ENCODE measurements at places on chromosomes 16 and 17.

GRCh38 chr17:27315322-27315721 is 21.4 kb downstream of the WSB1 start:
- peak overlapping the region; percentile 83 for H3K27ac ChIP-seq
- H3K4me3 ChIP-seq: no peak overlapping the region

DNA sequence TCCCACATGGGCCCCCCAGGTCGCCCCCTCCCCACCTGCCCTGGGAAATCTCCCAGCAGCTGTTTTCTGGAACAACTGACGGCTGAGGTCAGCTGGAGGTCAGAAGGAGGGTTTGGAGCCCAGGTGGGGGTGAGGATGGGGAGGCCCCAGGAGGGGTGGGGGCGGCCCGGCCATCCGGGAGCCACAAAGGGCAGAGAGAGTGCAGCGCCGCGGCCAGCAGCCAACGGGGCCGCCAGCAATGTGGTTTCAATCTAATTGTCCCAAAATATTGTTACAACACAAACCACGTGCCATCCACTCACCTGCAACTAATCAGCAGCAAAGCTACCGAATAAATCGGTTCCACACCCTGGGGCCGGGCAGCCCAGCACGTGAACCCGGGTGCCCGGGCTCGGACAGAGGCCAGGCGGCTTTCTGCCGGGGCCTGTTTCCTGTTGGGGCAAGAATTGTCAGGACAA is 28.3 kb upstream of the SLC38A10 start:
- DNase-seq: no peak
- peaks cover 3% of the 10 kb centered on the region for H3K27me3 ChIP-seq
- H3K4me3 ChIP-seq: no peak overlapping the region
- H3K27ac ChIP-seq: no peak overlapping the region
- peaks cover 7% of the 10 kb centered on the region for H3K4me1 ChIP-seq

- DNase-seq: no peak
- H3K27me3 ChIP-seq: no peaks in the 10 kb centered on the region
- H3K4me1 ChIP-seq: peaks cover 31% of the 10 kb centered on the region
- H3K4me3 ChIP-seq: no peak overlapping the region
Measured at GRCh38 chr16:68242085-68242484, 3.1 kb upstream of the PLA2G15 start.

GRCh38 chr16:24955975-24956731 is 59.0 kb downstream of the ARHGAP17 start:
- no peak overlapping the region for H3K4me3 ChIP-seq
- no peak overlapping the region for H3K27ac ChIP-seq
- H3K36me3 ChIP-seq: peaks cover 94% of the 10 kb centered on the region
- no peaks in the 10 kb centered on the region for H3K4me1 ChIP-seq
- no peaks in the 10 kb centered on the region for H3K27me3 ChIP-seq

GRCh38 chr17:76397687-76398522 is 13.5 kb downstream of the SPHK1 start:
- peak; percentile 82 for DNase-seq
- H3K4me3 ChIP-seq: no peak overlapping the region
- no peak overlapping the region for H3K27ac ChIP-seq
- H3K36me3 ChIP-seq: peaks cover 76% of the 10 kb centered on the region

DNA sequence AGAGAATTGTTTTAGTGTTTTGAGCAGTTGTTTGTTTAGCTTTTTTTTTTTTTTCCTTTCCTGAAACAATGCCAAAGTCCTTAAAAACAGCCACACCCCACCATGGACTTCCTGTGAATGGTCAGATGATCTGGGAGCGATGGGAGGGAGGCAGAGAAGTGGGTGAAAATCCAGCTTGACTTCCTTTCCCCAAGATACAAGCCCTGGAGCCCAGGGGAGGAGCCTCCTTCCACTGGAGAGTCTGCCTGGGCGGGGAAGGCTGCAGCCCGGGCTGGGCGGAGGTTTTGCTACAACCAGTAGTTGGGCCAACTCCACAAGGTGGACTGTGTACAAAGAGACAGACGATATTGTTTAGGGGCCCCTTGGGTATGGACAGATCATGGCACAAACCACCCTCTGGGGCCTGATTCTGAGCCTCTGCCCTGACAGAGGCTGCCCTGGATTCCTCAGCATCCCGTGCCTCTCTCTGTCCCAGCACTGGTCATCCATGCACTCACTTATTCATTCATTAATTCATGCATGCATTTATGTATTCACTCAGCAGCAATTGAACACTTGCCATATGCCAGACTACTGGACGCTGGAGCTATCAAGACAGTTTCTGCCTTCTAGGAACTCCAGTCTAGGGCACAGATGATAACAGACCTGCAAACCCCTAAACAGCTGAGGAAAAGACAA is 29.8 kb downstream of the WSB1 start:
- peak; percentile 62 for DNase-seq
- H3K27me3 ChIP-seq: no peaks in the 10 kb centered on the region
- peaks cover 4% of the 10 kb centered on the region for H3K36me3 ChIP-seq
- H3K4me3 ChIP-seq: no peak overlapping the region

DNA sequence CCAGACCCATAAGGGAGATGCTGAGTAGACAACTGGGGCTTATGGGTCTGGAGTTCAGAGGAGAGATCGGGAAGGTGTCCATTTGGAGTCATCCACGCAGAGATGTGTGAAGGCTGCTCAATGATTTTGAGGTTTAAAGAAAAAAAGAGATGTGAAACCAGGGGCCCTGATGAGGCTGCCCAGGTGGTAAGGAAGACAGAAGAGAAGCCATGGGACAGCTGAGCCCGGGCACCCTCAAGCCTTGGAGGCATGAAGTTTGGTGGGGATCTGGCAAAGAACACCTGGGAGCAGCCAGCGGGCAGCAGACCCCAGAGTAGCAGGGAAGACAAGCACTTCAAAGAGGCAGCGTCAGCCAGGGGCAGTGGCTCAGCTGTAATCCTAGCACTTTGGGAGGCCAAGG is 20.8 kb upstream of the MYO15B start:
- no peak overlapping the region for H3K4me3 ChIP-seq
- no peak overlapping the region for H3K27ac ChIP-seq
- peaks cover 13% of the 10 kb centered on the region for H3K36me3 ChIP-seq
- no peak for DNase-seq

DNA sequence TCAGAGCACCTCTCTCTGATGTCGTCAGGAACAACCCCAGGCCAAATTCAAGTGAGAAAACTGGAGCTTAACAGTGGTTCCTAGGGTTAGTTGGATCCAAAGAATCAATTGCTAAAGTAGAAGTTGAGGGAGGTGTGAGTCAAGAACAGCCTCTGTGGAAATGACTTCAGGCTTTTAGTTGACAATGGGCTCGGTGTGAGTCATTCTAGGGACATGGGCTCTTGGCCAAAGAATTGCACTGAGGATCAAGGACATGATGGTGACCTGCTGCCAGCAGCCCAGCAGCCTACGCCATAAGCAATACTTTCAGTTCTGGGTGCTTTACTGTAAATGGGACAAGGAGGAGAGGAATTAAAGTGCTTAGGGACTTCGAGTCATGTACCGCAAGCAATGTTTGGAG is 32.1 kb upstream of the SMURF2 start:
- peaks cover 2% of the 10 kb centered on the region for H3K4me1 ChIP-seq
- H3K36me3 ChIP-seq: no peaks in the 10 kb centered on the region
- no peaks in the 10 kb centered on the region for H3K27me3 ChIP-seq
- peak; percentile 94 for DNase-seq

DNA sequence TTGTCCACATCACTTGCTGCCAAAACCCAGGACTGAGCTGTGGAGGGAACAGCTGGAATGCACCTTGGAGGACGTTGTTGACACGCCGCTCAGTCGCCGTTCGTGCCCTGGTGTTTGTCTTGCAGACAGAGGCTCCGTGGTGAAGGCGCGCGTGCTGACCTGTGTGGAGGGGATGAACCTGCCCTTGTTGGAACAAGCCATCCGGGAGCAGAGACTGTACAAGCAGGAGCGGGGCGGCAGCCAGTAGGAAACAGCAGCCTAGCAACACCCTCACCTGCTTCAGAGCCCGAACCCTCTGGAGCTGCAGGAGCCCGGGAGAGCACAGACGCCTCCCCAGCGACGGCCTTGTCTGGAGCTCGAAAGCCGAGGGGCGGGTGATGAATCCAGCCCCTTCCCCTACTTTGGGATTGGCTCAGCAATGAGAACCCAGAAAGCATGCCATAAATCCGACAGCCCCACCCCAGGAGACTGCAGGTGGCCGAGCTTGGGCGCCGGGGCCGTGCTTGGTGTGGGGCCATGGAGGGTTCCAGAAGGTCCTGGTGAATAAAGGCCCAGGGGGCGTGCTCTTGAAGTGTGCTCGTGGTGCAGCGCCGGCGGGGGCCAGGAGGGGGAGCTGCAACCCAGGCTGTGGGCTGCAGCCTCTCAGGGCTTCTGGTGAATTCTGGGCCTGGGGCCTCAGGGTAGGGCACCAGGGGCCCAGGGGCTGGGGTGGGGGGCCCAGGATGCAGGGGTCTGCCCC is 470 bp upstream of the CDK3 start:
- no peak overlapping the region for H3K4me3 ChIP-seq
- DNase-seq: peak; percentile 34
- H3K27me3 ChIP-seq: no peaks in the 10 kb centered on the region
- peaks cover 17% of the 10 kb centered on the region for H3K4me1 ChIP-seq
- no peak overlapping the region for H3K27ac ChIP-seq

GRCh38 chr17:6348891-6349290 is 86.0 kb downstream of the AIPL1 start:
- H3K27me3 ChIP-seq: no peaks in the 10 kb centered on the region
- DNase-seq: no peak
- no peak overlapping the region for H3K4me3 ChIP-seq
- H3K27ac ChIP-seq: no peak overlapping the region

DNA sequence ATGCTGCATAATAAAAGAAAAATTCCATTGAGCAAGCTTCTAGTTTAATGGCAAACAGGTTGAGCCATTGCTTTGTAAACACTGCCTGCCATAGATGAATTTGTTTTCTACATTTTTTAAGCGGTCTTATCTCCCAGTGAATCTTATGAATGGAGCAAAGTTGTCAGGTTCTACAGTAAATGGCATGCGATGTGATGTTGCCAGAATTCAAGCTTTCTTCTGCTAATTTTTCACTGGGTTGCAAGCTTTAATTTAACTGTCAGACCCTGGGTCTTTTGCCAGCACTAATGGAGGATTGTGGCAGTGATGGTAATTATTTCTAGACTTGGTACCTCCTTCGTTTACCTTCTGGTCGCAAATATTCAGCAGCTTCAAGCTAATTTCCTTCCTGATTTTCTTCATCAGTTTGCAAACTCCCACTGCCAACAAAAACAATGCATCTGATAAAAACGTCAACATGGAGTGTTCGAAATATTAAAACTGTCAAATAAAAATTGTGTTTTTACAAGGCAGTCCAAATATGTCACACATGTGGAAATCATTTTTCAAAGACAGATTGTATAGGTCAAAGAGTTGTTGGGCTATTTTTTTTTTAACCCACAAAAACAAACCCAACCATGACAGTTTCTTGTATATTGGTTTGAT is 274.2 kb upstream of the ERCC4 start:
- no peak overlapping the region for H3K4me3 ChIP-seq
- H3K36me3 ChIP-seq: no peaks in the 10 kb centered on the region
- DNase-seq: no peak
- H3K4me1 ChIP-seq: no peaks in the 10 kb centered on the region
- no peak overlapping the region for H3K27ac ChIP-seq

- H3K4me1 ChIP-seq: no peaks in the 10 kb centered on the region
- no peaks in the 10 kb centered on the region for H3K27me3 ChIP-seq
- no peak overlapping the region for H3K27ac ChIP-seq
- no peak overlapping the region for H3K4me3 ChIP-seq
Measured at GRCh38 chr16:78364556-78364880, 265.1 kb downstream of the WWOX start.

- no peaks in the 10 kb centered on the region for H3K36me3 ChIP-seq
- no peak within 1 kb of the TSS for H3K4me3 ChIP-seq
- no peak for DNase-seq
- H3K27ac ChIP-seq: no peak within 1 kb of the TSS
Measured at GRCh38 chr16:27066668-27067537, at the start of gene C16orf82. C16orf82 (plus strand) TSS chr16:27066927.

GRCh38 chr17:2691965-2692780 is 19.4 kb downstream of the CLUH start:
- no peaks in the 10 kb centered on the region for H3K27me3 ChIP-seq
- peaks cover 14% of the 10 kb centered on the region for H3K4me1 ChIP-seq
- peaks cover 34% of the 10 kb centered on the region for H3K36me3 ChIP-seq
- no peak for DNase-seq
- H3K27ac ChIP-seq: no peak overlapping the region

DNA sequence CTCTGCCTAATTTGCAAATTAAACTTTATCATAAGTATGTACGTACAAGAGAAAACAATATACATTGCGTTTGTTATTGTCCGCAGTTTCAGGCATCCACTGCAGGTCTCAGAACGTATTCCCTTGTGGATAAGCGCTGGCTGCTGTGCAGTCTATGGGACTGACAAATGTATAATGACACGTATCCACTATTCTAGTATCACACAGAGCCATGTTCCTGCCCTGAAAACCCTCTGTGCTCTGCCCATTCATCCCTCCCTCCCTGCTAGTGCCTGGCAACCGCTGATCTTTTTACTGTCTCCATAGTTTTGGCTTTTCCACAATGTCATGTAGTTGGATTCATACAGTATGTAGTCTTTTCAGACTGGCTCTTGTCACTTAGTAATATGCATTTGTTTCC is 179.4 kb downstream of the MAF start:
- no peak overlapping the region for H3K27ac ChIP-seq
- no peaks in the 10 kb centered on the region for H3K4me1 ChIP-seq
- DNase-seq: no peak
- no peaks in the 10 kb centered on the region for H3K36me3 ChIP-seq
- no peaks in the 10 kb centered on the region for H3K27me3 ChIP-seq
- H3K4me3 ChIP-seq: no peak overlapping the region

DNA sequence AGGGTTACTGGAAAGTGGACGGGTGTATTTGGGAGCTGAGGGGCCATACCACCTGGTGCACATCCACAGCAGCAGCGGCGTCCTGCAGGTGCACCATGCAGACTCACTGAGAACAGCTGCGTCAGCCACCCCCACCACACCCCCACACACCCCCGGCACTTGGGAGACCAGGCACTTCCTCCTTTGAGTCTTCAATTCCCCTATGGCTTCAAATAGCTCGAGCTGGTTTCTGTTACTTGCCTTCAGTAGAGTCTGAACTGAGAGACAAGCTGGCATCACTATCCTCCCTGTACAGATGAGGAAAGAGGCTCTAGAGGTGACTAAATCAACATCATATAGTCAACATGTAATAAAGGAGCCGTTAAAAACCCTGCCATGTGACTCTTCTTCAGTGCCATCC is 15.4 kb downstream of the CUEDC1 start:
- peaks cover 38% of the 10 kb centered on the region for H3K4me1 ChIP-seq
- H3K27ac ChIP-seq: no peak overlapping the region
- H3K36me3 ChIP-seq: no peaks in the 10 kb centered on the region

DNA sequence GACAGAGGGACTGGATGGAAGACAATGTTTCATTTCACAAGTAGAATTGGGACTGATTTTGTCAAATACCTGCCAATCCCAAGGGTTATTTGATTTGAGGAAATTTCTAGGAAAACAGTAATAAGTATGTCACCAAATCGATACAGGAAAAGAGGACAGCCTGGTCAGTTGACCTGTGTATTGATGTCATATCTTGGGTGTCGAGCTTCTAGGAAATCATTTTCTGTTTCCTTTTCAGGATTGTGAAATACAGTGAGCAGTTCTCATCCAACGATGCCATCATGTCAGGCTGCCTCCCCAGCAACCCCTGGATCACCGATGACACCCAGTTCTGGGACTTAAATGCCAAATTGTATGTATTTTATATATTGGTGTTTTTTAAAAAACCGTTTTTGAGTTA is 56.1 kb downstream of the RGS9 start:
- no peaks in the 10 kb centered on the region for H3K27me3 ChIP-seq
- H3K4me1 ChIP-seq: peaks cover 9% of the 10 kb centered on the region
- H3K4me3 ChIP-seq: no peak overlapping the region

- H3K4me3 ChIP-seq: no peak overlapping the region
- no peak for DNase-seq
- H3K4me1 ChIP-seq: peaks cover 16% of the 10 kb centered on the region
- no peak overlapping the region for H3K27ac ChIP-seq
- peaks cover 32% of the 10 kb centered on the region for H3K36me3 ChIP-seq
Measured at GRCh38 chr16:4532238-4532637, 6.3 kb downstream of the CDIP1 start.
